ENCODE measurements at places on chromosomes 4 and X.
A peak's percentile ranks its signal among the peaks of the same experiment; 100 is the strongest.

DNA sequence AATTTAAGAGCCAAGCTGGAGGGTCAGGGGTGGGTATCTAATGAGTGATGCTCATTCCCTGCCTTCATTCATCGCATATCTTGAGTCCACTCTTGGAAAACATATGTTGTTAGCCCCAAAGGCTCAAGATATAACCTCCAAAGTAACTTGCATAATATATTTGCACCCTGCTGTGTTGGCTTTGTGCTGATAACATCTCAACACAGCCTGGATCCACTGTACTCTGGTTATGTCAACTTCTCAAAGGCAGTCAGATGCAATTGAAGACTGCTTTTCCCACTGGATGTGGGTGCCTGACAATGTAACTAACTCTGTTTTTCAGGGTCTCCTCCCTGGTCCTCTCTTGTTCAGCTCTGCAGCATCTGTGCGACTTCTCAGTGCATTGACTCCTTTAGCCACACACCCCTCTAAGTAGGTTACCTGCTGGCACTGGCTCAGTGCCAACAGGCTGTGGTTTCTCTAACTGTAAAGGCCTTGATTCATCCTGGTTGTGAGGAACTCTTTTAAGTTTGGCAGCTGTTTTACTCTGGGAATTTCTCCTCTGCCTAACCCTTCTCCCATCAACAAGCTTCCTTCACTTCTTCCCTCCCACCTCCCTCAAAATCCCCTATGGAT, 28.1 kb downstream of the SLC16A2 start:
- DNase-seq, result peak; percentile 30

DNA sequence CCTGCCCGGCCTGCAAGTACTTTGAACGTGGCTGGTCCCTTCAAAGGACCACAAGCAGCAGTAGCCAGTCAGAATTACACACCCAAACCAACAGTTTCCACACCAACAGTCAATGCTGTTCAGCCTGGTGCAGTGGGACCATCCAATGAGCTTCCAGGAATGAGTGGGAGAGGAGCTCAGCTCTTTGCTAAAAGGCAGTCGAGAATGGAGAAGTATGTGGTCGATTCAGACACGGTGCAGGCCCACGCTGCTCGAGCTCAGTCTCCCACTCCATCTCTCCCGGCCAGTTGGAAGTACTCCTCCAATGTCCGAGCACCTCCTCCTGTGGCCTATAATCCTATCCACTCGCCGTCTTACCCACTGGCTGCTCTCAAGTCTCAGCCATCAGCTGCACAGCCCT, 104.4 kb upstream of the MYOZ2 start:
- DNase-seq, result no peak

DNA sequence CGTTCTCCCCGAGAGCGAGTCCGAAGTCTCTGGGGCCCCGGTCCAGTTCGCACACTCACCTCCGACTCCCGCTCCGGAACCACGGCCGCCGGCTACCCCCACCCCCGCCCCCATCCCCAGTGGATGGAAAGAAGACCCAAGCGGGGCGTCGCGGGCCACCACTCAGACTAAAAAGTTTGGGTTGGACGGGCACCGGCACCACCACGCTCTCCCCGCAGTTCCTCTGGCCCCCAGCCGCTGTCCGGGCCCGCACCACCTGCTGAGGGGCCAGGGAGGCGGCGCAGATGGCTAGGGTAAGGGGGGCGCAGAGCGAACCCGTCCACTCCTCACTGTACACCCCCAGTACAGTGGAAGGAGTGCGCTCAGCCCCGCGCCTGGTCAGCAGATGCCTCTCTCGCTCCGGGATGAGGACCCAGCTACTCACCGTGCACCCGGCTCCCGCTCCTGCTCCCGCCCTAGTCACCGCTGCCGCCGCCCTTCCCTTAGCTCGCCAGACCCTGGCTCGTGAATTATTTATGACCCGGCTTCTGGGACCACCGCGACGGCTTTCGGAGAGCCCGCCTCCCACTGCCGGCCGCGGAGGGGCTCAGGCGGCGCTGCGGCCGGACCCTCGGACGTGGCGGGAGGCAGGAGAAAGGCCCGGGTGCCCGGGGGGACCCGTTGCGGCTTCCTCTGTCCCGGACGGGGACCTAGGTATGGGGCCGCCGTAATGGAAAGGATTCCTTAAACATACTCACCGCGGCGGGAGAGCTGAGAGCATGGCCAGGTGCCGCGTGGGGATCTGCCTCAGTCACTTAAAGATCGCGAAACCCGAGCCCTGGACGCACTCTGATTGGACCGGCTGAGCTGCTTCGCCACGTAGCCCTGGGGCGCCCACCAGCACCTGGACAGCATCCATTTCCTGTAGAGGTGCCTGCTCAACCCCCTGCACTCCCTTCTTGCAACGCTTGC, at the start of gene PROM1:
Gene PROM1, minus strand, starts transcription at position 783 of the 951 bp plus-strand sequence. CDS start 8,117 bp downstream, outside the sequence.
- peak; percentile 13 for DNase-seq

GRCh38 chr4:39792128-39792527, 94.2 kb downstream of the UBE2K start:
- no peak for DNase-seq

GRCh38 chr4:151808542-151808941, 47.7 kb upstream of the GATB start:
- no peak for DNase-seq

DNA sequence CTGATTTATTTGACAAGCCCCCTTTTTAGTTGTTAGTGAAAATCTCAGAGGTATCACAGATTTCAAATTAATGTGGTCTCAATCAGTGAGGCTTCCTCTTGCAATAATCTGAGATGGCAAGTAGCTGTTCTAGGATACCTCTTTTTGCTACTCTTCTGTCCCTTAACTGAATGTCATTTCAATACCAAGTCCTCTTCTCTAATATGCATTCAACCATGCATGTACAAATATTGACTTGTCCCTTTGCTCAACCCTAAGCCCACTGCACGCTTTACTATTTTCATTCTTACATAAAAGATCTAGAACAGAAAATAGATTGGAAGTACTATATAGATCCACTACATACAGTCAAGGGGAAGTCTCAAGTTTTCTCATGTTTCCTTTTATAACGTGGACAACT, 164.2 kb downstream of the CBR4 start:
- no peak for DNase-seq

GRCh38 chr4:122968227-122968812, 45.9 kb upstream of the NUDT6 start:
- no peak for DNase-seq

DNA sequence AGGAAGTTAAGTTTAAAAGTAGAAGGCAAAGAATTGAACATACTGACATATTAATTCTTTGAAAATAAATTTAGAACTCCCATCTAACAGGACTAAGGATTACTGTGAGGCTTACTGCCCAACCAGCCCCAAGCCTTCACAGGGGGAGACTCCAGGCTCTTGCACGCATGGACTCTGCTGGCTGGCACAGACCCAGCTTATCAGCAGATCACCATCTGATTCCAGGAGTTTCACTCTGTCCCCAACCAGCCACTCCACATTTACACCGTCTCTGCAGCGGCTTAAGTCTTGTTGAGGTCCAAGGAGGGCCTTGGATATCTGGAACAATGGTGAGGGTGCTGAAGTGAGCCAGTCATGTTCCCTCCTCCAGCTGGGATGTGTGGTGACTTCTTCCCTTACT, 16.4 kb upstream of the OTUD4 start:
- DNase-seq, result no peak

DNA sequence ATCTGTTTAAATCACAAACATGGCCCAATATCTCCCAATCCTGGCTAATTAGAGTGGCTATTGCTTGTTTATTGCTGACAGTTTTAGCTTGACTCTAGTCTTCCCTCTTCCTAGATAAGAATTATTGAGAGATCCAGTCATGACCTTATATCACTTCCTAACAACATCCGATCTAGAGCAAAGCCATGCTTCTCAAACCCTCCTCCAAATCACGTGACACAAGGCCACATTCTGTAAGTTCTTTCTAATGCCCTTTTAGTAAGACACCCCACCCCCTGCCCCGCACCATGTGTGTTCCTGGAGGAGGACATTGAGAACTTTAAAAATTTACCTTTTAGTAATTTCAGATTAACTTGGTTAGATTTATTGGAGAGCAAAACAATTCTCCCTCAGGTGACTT, 40.6 kb upstream of the RASSF6 start:
- no peak for DNase-seq

DNA sequence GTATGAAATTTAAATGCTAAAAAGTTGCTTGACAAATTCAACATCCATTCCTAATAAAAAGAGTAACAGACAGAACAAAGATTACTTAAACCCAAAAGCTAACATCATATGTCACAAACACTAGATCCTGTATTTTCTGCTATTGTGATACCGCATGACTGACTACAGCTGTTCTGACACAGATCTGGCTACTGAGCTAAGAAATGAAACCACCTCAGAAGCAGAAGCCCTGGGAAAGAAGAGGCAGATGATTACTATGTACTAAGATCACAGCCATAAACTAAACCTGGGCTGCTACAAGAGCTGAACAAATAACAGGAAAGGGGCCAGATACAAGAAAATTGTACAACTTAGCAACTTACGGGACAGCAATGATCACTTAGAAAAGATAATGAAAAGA, 9.4 kb downstream of the LETM1 start:
- DNase-seq, result no peak

- DNase-seq, result no peak
Observed at GRCh38 chr4:1279253-1279652, 10.4 kb upstream of the MAEA start.

GRCh38 chr4:186787536-186787935, 63.9 kb upstream of the FAT1 start:
- DNase-seq, result no peak

DNA sequence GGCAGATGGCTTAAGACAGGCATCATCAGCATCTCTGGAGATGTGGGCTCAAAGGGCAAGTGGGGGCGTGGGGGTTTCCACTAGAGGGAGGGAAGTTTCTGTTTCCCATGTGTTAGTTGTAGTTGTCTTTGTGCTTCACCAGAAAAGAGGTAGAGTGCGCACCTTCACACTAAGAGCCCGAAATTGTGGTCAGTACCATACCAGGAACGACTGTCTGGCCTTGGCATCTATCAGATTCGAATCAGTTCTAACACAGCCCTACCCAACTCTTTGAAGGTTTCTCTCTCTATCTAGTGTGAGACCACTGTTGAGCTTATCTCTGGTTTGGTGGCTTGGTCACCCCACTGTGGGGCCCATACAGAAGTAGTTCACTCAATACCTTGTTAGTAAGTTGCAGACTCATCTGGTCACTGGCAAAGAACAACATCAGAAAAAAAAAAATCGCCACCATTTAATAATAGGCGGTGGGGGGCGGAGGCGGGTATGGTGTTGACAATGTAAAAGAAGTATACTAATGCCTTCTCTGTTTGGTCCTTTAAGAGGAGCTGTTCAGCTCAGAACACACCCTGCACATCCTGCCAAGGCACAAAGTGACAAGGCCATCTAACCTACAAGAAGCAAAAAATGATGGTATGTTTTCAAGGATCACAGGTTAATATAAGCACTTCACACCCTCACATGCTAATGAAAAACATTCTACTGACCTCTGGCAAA, 71.1 kb downstream of the NYX start:
- peak; percentile 39 for DNase-seq

GRCh38 chr4:175873707-175874106, 61.6 kb upstream of the GPM6A start:
- DNase-seq, result no peak

- no peak for DNase-seq
Observed at GRCh38 chr4:184216515-184216914, 1.2 kb downstream of the ENPP6 start.

GRCh38 chr4:99848591-99849001, 32.0 kb downstream of the DAPP1 start:
- no peak for DNase-seq

DNA sequence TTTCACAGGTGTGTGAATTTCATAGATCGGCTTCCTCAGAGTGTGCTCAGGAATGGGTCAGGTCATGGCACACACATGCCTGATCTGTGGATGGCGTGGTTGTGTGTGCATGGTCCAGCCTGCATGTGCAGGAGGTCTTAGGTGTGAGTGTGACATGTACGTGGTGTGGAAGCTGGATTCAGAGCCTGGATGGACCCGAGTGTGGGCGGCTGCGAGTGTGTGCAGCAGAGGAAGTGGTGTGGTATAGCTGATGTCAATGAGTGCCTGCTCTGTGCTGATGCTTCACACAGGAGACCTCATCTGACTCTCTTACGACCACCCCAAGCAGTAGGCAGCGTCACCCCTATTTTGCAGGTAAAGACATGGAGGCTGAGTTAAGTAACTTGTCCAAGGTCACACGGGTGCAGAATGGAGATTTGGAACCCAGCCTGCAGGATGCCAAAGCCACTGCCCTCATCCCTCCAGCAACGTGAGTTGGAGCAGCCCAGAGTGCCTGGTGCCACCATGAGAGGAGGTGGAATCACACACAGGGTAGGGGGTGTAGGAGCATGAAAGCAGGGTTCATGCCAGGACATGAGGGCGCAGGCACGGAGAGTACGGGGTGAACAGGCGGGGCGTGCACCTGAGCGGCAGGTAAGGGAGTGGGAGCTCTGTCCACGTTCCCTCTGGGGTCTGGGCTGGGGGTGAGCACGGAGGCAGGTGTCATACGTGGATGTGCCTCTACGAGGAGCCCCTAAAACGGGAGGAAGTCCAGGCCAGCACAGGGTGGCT, 24.2 kb upstream of the C4orf50 start:
- no peak for DNase-seq

- no peak for DNase-seq
Observed at GRCh38 chr4:22170353-22170752, 221.8 kb upstream of the KCNIP4 start.

DNA sequence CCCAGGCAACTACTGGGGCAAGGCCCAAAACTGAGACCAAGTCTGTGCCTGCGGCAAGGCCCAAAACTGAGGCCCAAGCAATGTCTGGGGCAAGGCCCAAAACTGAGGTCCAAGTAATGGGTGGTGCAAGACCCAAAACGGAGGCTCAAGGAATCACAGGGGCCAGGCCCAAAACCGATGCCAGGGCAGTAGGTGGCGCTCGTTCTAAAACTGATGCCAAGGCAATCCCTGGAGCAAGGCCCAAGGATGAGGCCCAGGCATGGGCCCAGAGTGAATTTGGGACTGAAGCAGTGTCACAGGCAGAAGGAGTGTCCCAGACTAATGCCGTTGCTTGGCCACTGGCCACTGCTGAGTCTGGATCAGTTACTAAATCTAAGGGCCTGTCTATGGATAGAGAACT, 2.7 kb downstream of the GPRASP2 start:
- DNase-seq, result no peak

DNA sequence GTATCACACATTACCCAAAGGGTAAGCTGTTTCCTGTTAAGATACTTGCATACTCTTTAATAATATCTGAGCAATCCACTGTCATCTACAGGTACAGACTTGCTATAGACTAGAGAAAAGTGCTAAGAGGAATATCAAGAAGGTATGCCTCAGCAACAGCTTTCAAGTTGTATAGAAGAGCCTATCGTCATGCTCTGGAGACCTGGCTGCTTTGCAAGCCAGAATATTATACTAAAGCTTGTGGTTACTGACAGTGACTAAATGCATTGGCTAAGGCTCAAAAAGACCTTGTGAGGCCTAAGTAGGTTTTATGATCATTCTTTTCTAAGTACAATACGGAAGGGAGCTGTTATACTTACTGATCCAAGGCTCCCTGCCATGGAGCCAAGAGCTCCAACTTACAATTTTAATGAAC, 11.3 kb downstream of the LAMP2 start:
- DNase-seq, result no peak

DNA sequence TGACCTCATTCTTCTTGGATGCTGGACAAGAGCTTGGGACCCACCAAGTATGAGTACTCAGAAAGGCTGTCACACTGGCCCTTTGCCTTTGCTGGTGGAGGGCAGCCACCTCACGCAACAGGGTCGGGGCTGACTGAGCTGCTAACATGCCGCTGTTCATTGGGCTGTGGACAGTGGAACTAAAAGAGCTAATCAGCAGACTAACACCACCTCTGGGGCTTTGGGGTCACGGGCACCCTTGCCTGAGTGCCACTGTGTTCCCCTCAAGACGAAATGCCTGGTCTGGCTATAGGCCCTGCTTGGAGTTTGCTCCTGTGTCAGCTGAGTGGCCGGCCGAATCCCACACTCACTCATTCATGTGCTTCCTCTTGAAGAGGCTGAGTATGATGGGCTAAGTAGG, 559.6 kb downstream of the SPRY1 start:
- no peak for DNase-seq
